ENCODE measurements at places on chromosomes 12 and 14.

- DNase-seq: no peak
Measured at GRCh38 chr12:128654468-128654867, 169.3 kb downstream of the SLC15A4 start.

GRCh38 chr12:64991121-64991611 is 129.9 kb downstream of the WIF1 start:
- no peak for DNase-seq

DNA sequence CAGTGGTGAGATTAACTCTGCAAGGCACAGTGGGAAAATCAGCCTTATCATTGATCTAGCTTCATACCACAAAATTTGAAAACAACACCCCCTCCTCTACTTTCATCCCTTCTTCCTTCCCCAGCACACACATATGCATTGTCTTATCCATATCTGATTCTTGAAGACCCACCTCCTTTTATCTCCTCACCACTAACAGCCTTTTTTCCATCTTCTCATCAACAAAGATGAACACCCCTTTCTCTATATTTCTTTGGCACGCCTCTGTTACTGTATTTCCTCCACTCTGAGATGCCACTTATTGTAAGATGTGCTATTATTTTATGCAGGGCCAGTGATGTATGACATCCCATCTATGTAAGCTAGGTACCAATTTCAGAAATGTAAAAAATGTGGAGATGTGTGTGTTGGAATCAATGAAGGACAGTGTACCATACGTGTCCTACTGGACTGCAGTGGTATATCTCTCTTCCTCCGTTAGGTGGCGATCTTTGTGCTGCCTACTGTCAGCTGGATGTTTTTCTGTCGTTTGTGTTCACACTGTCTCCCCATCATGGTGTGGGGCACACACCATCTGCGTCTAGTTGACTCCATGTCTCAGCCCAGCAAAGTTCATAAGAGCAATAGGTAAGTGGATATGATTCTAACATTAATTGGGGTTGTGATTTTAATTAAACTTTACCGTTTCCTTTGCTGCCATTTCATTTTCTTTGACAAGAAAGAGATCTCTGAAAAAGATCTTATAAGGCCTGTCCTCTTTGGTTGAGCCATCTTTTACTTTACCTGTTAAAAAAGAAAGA is 24.0 kb downstream of the CCDC38 start:
- peak; percentile 73 for DNase-seq

DNA sequence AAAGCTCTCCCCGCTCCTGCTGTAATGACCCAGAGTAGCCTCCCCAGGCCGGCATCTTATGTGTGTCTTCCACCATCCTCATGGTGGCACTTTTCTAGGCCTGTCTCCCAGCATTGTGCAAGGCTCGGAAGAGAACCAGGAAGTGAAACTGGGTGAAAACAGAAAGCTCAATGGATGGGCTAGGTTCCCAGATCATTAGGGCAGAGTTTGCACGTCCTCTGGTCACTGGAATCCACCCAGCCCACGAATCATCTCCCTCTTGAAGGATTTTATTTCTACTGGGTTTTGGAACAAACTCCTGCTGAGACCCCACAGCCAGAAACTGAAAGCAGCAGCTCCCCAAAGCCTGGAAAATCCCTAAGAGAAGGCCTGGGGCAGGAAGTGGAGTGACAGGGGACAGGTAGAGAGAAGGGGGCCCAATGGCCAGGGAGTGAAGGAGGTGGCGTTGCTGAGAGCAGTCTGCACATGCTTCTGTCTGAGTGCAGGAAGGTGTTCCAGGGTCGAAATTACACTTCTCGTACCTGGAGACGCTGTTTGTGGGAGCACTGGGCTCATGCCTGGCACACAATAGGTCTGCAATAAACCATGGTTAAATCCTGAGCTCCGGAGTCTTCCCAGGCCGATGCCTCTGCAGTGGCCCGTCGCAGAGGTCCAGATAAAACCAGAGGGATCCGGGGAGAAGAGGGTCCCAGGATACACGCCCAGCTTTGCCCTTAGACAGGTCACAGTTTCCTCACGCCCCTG is 15.6 kb downstream of the ACVRL1 start:
- peak; percentile 16 for DNase-seq

DNA sequence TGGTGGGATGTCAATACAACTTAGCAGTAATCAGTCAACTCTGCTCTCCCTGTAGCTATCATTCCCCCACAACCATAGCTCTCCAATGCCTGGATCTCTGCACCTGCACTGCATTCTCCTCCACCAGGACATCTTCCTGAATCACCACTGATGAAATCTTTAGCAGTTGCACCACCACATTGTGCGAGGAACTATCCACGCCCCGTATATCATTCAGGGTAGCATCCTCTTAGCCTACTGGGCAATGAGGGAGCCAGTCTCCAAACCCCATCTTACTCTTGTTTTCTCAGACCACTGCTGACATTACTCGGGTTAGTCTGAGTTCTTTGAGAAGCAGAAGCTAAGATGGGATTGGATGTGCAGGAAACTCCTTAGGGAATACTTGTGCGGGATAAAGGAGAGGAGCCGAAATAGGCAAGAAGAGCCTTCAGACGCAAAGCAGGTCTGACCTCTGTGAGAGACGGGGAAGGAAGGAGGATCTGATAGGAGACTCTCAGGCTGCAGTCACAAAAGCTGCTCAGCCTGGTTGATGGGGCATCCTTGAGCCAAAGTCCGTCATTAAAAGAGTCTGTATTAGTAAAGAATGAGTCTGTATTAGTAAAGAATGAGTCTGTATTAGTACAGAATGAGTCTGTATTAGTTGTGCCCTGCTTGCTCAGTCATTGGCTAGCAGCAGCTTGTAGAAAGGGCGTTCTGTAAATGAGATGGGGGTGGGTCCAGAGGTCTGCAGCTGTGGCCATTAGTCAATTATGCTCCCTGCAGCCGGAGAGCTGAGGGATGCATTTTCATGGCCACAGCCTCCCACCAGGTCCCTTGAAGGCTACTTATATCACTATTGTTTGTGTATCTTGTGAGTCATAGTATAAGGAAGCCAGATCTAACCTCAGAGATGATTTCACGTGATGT is 49.6 kb upstream of the RASSF3 start:
- no peak for DNase-seq

DNA sequence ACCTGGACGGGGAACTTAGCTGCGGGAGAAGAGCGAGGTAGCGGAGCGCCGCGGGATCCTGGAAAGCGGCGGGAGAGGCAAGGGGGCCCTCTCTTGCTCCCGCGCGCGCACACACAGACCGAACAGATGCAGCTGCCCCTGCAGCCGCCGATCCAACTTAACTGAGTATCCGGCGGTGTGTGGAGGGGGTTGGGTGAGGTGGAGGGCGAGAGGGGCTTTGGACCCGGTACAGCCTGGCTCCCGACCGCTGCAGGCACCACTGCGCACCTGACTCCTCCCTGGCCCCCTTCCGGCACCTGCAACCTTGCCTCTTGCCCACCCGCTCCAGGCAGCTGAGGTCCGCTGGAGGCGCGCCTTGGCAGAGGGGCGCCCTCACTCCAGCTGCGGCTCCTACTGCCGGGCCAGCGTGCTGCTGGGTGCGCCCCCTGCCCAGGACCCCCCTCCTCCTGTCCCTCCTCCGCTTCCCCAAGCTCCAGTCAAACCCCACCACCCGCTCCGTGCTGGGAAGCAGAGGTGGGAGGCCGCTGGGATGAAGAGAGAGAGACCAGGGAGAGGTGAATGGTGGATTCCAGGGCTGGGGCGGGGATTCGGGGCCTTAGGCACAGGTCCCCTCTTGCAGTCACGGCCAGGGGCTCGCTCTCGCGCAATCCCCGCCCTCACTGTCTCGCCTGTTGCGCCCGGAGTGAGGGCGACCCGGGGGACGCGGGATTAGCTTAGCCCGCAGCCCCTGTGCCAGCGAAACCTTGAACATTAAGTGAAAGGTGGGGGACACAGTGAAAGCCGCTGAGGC is 2.6 kb downstream of the DIO3 start:
- no peak for DNase-seq

DNA sequence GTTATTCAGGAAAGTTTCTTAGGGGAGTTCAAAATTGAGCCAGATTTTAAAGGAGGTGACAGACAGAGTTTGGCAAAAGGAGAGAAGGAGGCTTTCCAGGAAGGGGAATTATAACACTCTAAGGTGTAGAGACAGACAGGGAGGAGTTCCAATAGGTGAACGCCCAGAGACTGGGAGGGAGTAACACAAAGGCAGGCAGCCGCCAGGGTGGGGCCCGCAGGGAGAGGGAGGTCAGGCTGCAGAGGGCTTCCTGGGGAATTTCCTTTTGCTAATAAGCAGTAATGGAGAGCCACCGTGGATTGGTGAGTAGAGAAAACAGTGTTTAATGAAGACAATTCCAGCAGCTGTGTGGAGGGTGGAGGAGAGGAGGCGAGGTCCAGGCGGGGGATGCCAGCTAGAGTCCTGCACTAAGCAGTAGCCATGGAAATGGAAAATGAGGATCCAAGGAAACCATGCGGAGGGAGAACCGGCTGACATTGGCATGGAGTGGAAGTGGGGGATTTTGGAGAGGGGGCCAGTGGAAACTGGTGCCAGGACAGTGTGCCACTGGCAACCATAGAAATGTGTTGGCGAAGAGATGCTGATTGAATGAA is 22.2 kb downstream of the GRIN2B start:
- DNase-seq: no peak

DNA sequence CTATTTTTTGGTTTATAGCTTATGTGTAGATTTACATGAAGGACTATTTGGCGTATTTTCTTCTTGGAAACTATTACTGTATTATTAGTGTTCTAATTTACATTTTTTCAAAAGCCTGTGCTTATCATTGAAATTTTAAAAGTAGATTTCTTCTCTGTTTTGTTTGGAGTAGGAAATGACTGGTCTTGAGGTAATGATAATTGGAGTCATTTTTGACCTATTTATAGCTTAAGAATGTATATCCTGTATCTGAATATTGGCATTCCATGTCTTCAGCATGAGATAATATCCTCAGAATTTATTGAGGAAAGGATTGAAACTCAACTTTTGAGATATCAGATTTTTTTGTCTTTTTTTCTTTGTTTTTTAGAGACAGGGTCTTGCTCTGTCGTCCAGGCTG is 193.4 kb downstream of the ERC1 start:
- DNase-seq: no peak

DNA sequence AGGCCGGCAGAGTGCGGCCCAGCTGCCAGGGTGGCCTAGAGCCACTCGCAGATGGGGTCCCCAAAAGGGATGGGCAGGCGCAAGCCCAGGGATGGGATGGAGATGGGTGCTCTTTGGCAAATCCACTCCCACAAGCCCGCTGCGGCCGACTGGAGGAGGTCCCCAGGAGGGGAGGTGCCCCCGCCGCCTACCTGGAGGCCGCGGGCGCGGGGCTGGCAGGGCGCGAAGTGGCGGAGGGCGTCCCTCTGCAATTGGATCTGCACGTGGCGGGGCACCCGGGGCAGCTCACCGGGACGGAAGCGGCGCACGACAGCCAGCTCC is 730 bp downstream of the PPP1R3E start:
- no peak for DNase-seq

DNA sequence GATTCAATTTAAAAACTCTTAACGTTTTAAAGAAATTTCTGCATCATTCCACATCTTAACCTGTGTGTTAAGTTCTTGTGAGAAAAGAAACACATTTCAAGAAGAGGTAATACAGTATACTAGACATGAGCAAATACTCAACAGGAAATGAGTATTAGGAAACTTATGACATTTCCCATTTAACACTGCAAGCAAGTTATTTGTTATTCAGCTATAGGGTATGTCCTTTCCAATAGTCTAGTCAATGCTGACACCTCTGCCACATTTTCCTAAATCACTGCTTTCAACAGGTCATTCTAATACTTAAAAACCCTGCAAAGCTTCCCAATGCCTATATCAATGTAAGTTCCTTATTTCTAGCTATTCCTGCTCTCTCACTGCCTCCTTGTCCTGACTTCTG is 93.1 kb downstream of the DDHD1 start:
- no peak for DNase-seq

DNA sequence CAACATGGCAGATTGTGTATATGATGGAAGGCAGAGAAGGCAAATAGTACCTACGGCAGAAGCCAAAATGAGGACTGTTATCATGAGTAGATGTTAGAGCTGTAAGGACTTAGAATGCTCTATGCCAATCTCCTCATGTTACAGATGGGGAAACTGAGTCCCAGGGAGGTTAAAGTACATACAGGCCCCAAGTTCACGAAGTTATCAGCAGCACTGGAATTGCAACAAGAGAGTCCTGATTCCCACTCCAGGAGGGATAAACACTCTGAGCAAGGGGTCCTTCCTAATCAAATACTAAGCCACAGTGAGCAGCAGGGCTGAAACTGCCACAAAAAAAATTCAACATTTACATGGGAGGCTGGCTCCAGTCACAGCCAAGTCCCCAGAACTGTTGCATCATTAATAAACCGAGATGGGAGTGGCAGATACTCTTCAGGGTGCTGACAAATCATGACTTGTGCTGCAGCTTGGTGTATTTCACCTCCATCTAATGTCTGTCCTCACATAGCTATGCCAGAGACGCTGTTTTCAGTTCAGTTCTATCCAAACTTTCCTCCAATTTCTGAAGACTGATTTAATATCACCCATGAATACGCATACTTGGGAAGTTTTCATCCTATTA is 24.2 kb downstream of the NUAK1 start:
- DNase-seq: no peak

DNA sequence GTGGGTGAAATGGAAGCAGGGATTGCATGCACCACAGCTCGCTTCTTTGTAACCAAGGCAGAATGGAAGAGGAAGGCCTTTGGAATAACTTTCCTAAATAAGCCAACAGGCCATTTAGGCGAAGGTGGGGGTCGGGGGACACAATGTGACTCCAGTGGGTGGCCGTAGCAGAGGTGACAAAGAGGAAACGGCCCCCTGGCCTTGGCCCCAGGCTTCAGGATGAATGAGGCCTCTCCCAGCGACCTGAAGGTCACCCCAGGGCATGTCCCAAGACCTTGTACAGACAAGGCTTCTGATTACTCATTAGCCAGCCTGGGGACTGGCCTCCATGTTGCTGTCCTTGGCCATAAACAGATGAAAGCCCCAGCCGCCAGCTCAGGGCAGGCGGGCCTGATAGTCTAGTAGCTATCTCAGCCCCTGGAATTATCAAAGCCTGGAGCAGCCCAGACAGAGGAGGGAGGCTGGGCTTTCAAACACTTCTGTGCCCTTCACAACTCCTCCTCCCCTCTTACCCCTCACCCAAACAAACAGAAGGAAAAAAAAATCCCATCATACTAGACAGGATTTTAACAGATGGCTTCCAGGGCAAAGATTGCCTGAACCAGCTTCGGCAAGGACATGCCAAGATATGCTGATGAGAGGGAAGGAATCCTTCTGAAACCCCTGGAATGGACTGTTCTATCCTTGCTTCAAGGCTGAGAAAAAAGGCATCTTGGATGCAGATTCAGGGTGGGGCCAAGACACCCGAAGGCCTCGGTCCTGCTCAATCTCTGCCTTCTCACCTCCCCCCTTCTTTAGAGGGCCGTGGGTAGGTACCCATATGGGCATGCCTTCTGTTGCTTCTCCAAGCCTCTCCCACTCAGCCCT is 142.3 kb upstream of the PARP11 start:
- DNase-seq: no peak

DNA sequence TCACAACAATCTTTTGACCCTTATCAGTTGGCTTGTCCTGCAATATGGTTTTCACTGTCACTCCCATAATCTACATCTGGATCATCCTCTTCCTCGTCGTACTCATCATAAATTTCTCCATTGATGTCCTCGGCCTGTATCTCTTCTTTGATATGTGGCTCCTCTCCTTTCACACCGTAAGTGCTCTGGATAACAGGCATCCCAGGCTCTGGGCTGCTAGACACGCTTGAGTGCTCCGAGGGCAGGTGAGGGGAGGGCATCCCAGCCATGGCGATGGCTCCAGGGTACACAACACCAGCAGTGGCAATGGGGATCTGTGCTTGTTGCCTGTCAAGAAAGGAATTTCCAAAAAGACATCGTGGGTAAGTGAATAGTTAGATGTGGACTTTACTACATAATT is 415.3 kb downstream of the SOX5 start:
- DNase-seq: no peak

GRCh38 chr12:50221228-50222008 is 54.2 kb upstream of the CERS5 start:
- DNase-seq: no peak

Data from CD4-positive, alpha-beta T cell treated with Interleukin-10 for 1 hour (primary cell).